ENCODE measurements at places on chromosomes 4 and X. TPM values are rescaled to one million over a fixed set of nuclear protein-coding genes. Genes with fewer than 3 reads are reported as not detected.
A peak's percentile ranks its signal among the peaks of the same experiment; 100 is the strongest.

DNA sequence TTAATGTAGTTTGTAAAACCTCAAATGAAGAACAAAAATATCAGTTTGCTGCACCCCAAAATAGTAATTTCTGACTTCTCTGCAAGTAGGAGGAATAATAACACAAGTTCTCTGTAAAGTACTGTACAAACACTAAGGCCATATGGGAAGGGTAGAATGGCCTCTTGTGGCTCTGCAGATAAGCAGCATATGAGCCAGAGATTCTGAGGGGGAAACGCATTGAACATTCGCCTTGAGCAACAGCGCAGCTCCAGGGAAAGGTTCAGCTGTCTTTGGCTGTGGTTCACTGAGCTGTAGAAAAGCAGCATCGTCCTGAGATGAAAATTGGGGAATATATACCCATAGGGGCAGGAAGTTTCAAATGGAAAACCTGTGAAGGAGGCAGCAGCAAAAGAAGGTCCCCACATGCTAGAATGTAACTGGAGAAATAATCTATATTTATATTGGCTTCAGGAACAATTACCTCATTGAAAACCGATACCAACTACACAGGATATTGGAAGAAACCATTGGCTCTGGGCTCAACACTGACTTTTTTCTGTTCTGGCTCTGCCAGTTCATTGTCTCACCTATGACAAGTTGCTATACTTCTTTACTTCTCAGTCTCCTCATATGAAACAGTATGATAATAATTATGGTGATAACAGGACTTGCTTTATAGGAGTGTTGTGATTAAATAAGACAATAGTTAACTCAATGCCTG lies 357.6 kb upstream of the CPEB2 start:
- DNase-seq = no peak

DNA sequence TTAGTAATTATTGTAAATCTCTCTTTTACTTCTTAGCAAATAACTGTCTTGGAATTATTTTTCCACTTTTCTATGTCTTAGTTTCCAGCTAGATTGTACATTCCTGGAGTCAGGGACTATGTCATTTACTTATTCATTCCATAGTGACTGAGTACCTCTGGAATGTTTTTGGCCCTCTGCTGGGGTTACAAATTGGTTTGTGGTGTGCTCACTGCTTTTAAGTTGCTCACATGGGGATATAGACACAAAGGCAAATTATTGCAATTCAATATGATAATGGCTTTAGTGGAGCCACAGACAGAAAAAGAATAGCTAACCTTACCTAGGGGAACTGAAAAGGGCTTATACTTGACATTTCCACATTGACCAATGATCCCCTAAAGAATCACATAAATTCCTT lies 63.7 kb upstream of the PDGFRA start:
- DNase-seq = no peak

GRCh38 chrX:2360731-2361130 lies 140.0 kb downstream of the DHRSX start:
- DNase-seq = no peak

- DNase-seq = no peak
Measured at GRCh38 chrX:55102754-55103153, 13.9 kb downstream of the PAGE2 start.

DNA sequence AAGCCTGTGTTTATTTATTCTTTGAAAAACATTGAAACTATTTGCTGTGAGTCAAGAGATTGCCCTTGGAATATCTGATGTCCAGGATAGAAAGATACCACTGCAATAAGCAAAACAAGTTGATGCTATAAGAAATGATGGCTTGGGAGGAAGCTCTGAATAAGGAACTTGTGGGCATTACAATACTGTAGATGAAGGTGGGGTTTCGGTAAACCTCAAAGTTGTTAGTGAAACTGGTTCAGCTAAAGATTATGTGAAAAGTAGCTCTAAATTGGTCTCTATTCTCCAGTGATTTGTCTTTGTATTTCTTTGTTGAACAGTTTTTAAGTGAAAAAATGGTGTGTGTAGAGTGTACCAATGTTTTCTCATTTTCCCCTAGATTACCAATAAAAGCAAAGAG lies 128.7 kb downstream of the AKAP4 start:
- DNase-seq = no peak

DNA sequence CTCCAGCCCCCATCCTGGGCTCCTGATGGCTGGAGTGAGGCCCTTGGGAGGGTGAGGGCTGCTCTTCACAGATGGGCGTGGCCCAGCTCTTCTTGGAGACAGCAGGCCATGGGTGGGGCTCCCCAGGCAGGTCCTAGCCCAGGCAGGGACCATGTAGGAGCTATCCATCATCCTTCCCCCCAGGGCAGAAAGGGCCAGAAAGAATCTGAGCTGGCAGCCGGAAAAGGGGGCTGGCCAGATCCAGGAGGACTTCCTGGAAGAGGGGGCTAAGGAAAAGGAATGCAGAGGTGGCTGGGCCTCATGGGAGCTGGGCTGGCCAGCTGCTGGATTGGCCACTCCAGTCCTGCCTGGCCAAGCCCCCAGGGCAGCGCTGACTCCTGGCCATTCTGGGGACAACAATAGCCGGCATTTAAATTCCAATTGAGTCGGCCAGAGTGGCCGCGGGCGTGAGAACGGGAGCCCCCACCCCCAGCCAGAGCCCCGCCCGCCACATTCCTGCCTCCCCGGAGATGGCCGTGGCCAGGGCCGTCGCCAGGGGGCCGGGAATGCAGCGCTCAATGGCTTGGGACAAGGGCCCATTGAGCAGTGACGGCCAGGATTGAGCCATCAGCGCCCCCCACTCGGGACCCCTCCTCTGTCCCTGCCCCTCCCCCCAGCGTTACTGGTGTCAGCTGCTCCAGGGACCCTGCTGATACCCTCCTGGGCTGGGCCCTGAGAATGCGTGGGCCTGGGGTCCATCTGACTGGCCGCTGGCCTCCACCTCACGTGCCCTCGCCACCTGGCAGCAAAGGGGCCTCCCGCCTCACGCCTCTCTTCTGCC lies 15.1 kb upstream of the FGFR3 start:
- DNase-seq = no peak

DNA sequence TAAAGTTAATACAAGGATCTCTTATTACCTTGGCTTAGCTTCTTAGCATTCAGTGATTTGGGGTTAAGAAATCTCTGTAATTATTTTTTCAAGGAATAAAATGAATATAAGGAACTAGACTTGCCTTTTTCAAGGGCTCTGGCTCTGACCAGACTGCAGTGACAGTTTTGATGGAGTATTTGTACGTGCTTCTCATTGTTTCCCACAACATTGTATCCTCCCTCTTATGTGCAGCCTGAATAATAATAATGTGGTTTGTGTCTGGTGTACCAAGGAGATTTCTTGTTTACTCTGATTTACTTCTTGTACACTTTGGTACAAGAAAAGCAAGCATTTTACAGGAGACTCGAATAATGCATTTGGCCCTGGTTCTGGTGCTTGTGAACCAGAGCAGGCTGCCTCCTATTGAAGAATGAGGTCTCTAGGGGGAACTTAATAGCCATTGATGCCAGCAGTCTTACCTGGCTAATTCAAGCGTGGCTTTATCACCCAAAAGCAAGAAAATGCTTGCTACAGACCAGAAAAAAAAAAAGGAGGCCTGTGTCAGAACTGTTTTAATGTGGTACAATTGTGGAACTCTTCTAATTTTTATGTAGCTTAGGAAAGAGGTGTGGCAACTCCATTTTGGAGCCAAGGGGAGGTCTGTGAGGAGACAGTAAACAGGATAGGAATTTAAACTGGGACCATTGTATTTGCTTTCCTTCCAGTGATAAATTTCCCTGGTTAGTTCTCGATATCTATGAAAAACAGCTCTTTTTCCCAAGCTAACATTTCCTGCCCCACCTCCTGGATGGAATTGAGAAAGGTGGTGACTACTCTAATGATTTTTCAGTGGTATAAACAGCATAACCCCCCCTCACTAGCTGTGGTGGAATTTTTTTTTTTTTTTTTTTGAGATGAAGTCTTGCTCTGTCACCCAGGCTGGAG lies 5.6 kb downstream of the OTC start:
- DNase-seq = no peak

- no peak for DNase-seq
Measured at GRCh38 chr4:185656467-185656931, 121.2 kb upstream of the PDLIM3 start.

- no peak for DNase-seq
Measured at GRCh38 chr4:16864199-16864598, 34.2 kb downstream of the LDB2 start.

DNA sequence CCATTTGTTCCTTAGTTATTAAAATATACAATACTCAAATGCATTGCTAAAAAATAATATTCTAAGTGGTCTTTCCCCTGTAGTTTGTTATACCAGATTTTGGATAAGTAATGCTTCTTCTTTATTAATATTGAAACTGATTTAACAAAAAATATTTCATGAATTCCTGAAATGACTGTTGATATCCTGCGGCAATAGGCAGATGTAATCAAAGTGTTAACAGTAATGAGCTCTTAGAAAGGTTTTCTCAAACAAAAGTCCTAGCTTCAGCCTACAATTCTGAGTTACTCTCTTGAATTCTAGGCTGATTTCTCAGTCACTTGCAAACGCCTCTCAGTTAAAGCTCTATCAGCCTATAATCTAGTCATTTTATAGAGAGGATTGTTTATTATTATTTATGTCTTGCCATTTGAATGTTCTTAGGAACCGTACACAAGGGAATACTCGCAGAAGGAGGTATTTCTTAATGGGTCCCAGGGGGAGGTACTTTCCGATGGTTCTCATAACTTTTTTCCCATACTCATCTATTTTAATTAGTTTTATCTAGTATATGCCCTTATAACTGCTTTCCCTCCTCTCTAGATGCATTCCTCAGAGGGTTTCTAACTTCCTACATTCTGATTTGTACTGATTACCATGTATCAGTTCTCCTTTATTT lies 96.8 kb downstream of the FNIP2 start:
- DNase-seq = no peak

DNA sequence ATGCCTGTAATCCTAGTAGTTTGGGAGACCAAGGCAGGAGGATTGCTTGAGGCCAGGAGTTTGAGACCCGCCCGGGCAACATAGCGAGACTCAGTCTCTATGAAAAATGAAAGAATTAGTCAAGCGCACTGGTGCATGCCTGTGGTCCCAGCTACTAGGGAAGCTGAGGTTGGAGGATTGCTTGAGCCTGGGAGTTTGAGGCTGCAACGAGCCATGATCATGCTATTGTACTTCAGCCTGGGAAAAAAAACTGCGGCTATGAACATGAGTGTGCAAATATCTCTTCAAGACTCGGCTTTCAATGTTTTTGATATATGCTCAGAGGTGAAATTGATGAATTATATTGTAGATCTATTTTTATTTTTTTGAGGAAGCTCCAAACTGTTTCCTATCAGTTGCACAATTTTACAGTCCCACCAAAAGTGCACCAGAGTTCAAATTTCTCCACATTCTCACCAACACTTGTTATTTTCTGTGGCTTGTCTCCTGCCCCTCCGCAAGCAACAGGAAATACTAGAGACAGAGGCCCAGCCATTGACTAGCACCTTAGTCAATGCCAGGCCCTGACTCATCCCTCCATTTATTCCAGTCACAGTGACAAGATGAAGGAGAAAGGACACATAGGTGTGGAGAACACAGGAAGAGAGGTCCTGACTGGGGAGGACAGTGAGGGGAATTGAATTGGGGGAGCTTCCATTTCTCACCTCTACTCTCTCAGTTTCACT lies 33.1 kb upstream of the ZNF41 start:
- no peak for DNase-seq

GRCh38 chrX:10902001-10902400 lies 209.1 kb upstream of the HCCS start:
- no peak for DNase-seq

DNA sequence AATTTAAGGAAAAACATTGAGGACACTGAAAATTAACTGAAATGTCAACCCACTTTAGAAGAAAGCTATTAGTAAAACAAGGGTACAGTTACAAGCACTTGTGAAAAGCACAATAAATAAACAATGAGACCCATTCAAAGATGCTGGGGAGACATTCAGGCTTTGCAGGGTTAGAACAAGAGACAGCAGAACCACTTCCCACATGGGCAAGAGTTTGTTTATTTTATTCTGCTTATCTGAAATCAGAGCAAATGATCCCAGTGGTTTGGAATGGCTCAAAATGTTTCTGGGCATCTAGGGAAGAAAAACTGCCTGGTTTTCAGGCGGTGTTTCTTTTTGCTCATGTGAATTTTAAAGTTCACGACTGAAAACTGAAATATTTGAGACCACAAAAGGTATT lies 42.4 kb downstream of the PPP3CA start:
- no peak for DNase-seq

GRCh38 chr4:52051213-52051614 lies at the start of gene SPATA18:
TSS of gene SPATA18 (plus strand) at chr4:52051304. CDS start at chr4:52051705, 401 bp downstream.
- DNase-seq = no peak

GRCh38 chr4:65668201-65669089 lies 1.8 kb downstream of the EPHA5 start:
- DNase-seq = no peak

- no peak for DNase-seq
Measured at GRCh38 chrX:121733514-121733913, 686.1 kb downstream of the GLUD2 start.

DNA sequence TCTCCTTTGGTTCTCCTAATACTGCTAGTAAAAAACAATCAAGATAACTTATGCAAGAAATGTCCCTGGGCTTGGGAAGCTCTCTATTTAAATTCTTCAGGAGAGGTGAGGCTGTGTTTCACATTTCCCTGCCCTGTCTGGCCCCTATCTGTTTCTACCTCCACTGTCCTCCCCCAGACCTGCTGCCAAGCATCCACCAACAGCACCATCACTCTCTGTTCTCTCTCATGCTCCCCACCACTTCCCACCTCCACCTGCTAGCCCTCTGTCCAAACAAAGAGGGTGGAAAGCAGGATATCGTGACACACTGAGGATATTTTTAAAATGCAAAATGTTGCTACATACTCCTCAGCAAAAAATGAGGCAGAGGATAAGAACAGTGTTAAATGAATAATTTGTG lies 88.4 kb upstream of the NAP1L5 start:
- DNase-seq = no peak

DNA sequence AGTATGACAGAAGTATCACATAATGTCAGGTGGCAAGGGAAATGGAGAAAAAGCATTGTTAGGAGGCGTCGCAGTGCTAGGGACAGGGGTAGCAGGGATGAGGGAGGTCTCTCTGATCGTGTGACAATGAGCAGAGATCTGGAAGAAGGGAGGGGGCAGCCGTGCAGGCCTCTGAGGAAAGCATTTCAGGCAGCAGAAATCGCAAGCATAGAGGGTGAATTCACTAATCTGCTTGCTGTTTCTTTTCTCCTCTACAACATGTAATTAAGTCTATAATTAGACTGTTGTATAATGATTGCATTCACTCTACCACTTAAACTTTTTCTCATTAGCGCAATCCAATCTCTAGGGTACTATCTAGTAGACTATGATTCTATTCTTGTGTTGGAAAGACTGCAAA lies 9.1 kb downstream of the CYP4V2 start:
- no peak for DNase-seq

- DNase-seq = peak; percentile 19
Measured at GRCh38 chrX:4547213-4547836, 833.9 kb upstream of the PRKX start.

Gene SHISA3
- 122 TPM for polyA plus RNA-seq

Gene MTNR1A
- 1.8 TPM for polyA plus RNA-seq

Gene FDCSP
- 0.49 TPM for polyA plus RNA-seq

Gene CXXC4
- 7.6 TPM for polyA plus RNA-seq

Gene UGT2B17
- polyA plus RNA-seq = not detected

Gene ANXA5
- polyA plus RNA-seq = 403 TPM

Gene MYL5
- 14.1 TPM for polyA plus RNA-seq

Gene UPF3B
- polyA plus RNA-seq = 26.7 TPM

Gene ARX
- polyA plus RNA-seq = not detected

Gene WAS
- 4.3 TPM for polyA plus RNA-seq

Gene NR3C2
- 18.0 TPM for polyA plus RNA-seq

Data from right renal pelvis (tissue), 4 donors.